ENCODE measurements at places on chromosomes 4 and X.

DNA sequence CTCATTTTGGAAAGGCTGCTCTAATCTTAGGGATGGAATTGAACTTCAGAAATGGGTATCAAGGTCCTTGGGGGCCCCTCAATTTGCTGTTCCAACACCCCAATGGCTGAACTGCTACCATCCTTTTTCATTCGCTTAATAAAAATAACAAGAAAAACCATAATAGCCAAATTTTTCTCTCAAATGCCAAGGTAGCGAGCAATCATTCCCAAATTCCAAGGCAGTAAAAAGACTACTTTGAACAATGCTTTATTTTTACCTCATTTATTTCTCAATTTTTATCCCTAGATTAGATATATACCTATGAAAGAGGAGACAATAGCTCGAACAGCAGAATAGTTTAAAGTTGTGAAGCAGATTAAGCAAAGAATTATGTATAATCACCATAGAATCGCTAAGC lies 323.4 kb upstream of the SLC7A11 start:
- no peak for DNase-seq

- no peak for DNase-seq
These were observed 5.2 kb downstream of the MFSD8 start for GRCh38 chr4:127959794-127960193.

DNA sequence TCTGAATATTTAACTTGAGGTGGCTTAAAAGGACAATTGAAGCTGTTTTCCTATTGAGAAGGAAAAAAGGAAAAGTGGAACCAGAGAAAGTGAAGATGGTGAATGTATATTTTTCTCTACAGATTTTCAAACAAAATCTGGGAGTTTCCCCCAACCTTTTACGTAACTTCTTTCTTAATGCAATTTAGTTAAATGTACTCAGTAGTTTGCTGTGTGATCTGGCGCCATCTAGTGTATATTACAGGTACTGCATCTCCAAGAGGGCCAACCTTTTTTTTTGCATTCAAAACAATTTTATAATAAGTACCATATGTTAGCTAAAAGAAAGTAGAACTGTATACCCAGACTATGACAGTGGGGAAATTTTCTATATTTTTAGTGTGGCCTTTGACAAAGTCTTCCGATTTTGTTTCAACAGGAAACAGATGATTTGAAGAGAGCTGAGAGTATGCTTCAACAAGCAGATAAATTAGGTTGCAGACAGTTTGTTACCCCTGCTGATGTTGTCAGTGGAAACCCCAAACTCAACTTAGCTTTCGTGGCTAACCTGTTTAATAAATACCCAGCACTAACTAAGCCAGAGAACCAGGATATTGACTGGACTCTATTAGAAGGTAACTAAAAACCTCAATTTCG lies 82.0 kb downstream of the PLS3 start:
- no peak for DNase-seq

- no peak for DNase-seq
These were observed 63.0 kb downstream of the FAM184B start for GRCh38 chr4:17718471-17718870.

- DNase-seq, result no peak
These were observed 89.3 kb downstream of the SH2D1A start for GRCh38 chrX:124435616-124436015.

DNA sequence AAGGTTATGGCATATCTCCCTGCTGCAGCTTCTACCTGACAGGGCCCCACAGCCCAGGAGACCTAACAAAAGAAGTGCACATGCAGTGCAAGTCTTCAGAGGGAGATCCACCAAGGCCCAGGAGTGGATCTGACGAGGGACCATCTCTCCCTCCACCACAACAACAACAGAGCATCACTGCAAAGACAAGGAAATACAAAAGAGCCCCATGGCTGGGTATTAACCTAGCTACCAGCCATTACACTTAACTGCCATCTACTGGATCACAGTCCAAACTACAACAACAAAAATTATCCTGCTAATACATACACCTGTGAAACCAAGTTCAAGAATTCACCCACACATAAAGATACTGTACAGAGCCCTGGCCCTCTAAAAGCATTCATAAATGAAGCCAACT lies 280.2 kb upstream of the SLC7A11 start:
- DNase-seq, result no peak

GRCh38 chrX:104902070-104902469 lies 318.4 kb downstream of the TEX13A start:
- no peak for DNase-seq

DNA sequence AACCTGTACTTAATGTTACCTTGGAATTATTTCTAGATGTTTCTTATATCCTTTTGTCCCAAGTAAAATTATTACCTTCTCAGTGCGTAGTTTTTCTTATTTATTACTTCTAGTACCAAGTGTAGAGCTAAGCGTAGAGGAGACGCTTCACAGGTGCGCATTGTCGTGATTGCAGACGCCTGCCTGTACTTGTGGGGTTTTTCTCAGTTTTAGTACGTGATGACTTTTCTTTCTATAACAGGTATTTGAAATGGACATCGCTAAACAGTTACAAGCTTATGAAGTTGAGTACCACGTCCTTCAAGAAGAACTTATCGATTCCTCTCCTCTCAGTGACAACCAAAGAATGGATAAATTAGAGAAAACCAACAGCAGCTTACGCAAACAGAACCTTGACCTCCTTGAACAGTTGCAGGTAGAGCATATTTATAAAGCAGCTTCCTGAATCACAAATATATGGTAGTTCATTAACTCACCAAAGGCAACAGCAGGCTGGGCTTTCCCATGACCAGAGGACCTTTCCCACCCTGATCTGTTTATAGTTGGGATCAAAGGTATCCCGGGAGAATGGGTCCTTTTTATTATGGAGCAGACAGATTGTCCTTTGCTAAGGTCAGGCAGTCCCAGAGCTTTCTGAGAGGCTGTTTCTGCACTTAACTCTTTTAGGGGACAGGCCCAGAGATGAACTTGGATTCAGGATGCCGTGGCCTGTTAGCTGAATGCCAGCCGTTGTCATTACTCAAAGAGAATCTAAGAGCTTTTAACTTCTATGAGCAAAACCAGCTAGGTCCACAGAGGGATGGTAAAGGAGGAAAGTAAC lies 172.9 kb downstream of the PTTG2 start:
- DNase-seq, result no peak

GRCh38 chrX:131649741-131650140 lies 105.9 kb downstream of the OR13H1 start:
- no peak for DNase-seq

DNA sequence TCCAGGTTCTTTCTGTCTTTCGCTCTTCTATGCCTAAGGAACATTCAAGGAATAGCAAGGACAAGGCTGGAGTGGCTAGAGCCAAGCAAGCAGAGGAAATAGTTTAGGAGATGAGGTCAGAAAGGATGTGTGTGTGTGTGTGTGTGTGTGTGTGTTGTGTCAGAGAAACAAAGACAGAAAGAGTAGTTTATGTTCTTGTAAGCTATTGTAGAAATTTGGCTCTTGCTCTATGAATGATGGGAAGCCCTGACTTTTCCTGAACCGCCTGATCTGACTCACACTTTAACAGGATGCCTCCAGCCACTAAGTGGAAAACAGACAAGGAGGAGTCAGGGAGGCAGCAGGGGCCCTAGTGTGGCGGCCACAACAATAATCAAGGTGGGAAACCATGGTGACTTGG lies 39.7 kb downstream of the LGI2 start:
- no peak for DNase-seq

GRCh38 chr4:151887816-151888180 lies 127.0 kb upstream of the GATB start:
- no peak for DNase-seq

DNA sequence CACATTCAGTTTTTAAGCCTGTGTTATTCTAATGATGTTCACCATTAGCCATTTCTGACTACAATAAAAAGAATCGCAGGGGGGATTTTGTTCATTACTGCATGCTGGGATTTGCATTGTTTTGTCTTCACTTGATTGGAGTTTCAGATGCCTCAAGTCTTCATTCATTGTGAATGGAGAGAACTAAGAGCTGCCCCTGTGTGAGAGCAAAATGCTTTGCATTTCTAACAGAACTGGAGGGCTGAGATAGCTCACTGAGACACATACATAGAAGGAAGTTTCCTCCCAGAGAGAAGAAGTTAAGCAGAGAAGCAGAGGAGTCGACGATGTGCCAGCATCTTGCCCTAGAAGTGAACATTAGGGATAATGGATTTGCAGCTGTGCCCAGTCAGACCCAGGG lies 113.5 kb upstream of the GATB start:
- DNase-seq, result no peak

DNA sequence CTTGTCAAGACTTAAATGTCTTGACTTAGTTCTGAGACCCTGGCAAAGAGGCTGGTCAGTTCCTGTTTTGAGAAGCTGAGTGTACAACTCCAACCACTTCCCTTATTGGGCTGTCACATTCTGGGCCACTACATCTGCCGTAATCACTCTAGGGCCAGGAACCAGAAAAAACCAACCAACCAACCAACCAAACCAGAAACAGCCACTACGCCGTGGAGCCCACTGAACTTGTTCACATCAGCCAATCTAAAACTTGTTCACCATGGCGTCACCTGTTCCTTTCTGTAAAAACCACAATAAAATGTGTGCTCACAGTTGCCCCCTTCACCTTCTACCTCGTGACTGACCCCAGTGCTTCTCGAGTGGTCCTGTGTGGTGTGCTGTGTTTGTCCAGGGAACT lies 107.3 kb downstream of the JADE1 start:
- DNase-seq, result no peak

DNA sequence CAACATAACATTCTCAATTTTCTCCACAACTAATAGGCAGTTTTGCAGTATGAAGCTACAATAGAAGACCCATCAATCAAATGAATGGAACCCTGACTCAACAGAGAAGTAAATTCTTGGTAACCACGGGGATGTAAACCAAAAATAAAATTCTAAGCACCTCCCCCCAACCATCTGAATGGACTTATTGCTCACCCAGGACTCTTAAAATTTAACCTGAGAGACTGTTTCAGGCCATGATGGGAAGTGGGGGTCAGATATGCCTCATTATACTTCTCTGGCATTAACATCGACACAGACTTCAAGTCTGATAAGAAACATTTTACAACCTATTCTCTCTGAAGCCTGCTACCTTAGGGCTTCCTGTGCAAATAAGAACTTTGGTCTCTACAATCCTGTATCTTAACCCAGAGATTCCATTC lies 620.9 kb downstream of the TLL1 start:
- no peak for DNase-seq

DNA sequence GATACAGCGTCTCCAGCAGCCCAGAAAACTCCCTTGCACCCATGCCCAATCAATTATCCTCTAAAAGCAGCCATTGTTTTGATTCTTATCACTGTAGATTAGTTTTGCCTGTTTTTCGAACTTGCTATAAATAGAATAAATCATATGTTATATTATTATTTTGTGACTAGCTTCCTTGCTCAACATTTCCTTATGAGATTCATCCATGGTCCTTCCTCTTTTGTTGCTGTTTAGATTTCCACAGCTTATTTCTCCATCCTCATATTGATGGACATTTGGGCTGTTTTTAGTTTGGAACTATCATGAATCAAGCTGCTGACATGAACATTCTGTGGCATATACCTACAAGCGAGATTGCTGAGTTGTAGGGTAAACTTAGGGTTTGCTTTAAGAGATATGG lies 595.3 kb downstream of the BCOR start:
- DNase-seq, result no peak

GRCh38 chr4:81724925-81725329 lies 253.2 kb upstream of the RASGEF1B start:
- no peak for DNase-seq

GRCh38 chr4:88962396-88962795 lies 94.6 kb downstream of the FAM13A start:
- DNase-seq, result no peak

- DNase-seq, result no peak
These were observed 979.3 kb downstream of the GLUD2 start for GRCh38 chrX:122026665-122027064.

GRCh38 chr4:93957186-93957585 lies 128.6 kb downstream of the ATOH1 start:
- no peak for DNase-seq

GRCh38 chrX:24055043-24055356 lies 244 bp downstream of the EIF2S3 start:
- DNase-seq, result no peak

DNA sequence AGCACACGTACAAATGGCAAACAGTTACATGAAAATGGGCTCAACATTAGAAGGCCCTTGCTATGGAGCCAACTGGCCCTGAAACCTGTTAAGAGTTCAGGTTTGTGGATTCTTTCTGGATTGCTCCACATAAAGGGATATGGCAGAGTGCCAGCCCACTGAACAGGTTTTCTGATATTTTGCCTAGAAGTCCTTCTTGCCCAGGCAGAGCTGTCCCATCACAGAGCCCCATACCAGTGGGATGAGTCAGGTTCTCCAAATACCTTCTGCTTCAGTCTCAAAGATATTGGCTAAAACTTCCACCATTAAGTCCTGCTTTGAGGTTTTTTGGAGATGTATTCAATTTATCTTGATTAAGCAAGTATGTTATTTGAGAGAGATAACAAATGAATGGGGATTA lies 146.8 kb upstream of the IL1RAPL2 start:
- no peak for DNase-seq

- DNase-seq, result no peak
These were observed 10.2 kb downstream of the VEGFD start for GRCh38 chrX:15373976-15374375.

DNA sequence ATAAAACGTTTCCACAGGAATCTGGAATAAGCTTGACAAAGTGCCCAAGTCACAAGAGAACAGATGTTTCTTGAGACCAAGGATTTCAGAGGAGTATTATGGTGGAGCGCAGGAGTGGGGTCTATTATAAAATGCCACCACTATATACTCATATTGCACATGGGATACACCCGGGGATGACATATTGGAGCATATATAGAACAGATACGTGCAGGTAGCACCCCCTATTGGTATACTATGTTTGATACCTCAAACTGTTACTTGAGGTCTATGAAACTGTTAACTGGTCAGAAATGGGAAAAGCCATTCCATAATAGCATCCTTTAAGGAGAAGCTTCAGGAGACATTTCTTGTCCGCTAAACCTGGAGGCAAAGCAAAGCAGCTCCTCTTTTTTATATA lies 86.0 kb downstream of the PCYT1B start:
- peak; percentile 15 for DNase-seq

- no peak for DNase-seq
These were observed 492.2 kb upstream of the AADAT start for GRCh38 chr4:170581969-170582368.

- no peak for DNase-seq
These were observed 51.6 kb downstream of the MAML3 start for GRCh38 chr4:140102421-140102820.

DNA sequence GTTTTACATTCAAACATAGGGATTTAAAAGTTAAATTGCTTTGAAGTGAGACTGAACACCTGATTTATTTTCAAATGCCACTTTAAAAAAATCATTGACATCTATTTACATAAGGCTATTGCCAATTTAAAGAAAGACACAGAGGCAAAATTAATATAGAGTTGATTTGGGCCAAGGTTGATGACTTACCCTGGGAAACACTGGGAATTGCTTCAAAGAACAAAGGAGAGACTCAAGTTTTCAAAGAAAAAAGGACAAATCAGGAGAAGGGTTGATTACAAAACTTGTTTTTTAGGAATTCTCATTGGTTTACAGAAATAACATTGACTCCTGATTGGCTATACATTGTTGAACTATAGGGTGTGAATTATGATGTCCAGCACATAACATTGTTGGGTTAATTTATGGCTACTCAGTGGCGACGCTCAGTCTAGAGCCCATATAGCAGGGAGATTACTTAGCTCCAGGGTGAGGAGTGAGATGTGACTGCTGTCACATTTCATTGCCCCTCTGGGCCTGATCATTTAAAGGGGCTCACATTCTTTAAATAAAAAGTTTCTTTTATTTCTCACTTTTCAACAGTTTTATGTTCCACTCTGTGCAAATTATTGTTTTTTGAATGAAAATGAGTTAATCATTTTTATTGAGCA lies 184.6 kb downstream of the SPATA18 start:
- DNase-seq, result no peak

All from 8988T (cell line).